ENCODE measurements at places on chromosomes 11 and 22.

DNA sequence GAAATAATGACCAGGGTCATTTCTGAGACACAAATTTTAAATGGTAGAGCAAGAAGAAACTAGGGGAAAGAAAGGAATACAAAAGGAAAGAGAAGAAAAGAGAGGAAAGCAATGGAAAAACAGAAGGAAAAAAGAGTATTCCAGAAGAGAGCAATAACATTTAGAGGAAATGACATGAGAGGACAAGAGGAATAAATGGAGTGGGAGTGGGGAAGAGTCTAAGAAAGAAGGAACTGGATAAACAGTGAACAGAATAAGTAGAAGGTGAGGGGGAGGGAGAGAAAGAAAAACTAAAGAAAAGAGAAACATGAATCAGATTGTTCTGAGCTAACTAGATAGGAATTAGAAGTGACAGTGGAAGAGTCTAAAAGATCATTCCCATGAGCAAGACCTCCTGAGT is 28.4 kb downstream of the PRDM10 start:
- DNase-seq = no peak

GRCh38 chr11:59523541-59523940 is 12.2 kb downstream of the OR4D9 start:
- DNase-seq = no peak

GRCh38 chr22:46115755-46116490 is 34.4 kb upstream of the PPARA start:
- no peak for DNase-seq

DNA sequence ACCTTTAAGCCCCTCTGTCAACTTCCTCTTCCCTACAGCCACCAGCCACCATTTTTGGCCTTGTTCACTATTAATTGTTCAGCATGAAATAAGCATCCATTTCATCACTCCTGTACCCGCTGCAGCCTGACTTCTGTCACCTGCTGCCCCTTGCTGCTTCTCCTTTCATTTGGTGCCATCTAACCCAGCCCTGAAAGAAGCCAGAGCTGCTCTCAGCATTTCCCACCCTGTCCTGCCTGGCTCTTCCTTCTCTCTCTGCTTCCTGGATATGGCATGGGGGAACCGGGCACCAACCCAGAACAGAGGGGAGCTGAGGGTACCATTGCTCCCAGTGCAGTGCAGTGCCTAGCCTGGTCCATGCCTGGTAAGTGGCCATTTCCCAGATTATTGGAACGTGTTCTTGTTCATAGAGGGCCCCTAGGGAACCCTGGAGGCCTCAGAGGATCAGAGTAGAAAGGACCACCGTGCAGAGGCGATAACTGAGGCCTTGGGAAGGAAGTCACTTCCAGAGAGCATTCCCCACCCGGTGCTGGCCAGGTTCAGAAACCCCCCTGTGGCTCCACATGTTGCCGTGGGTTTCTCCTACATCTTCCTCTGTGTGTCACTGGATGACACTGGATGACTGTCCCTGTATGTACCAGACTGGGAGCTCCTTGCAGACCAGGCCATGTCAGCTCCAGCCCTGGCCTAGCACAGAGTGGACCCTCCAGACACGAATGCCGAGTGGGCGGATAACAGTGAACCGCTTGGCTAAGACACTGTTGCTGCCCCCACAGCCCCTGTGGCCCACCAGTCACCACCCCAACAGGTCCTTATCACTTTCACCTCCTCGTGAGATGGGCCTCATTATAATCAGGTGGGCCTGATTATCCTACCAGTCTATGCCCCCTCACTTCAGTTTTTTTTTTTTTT is 4.7 kb downstream of the YDJC start:
- no peak for DNase-seq

GRCh38 chr11:19853920-19854319 is 141.3 kb downstream of the NAV2 start:
- no peak for DNase-seq

DNA sequence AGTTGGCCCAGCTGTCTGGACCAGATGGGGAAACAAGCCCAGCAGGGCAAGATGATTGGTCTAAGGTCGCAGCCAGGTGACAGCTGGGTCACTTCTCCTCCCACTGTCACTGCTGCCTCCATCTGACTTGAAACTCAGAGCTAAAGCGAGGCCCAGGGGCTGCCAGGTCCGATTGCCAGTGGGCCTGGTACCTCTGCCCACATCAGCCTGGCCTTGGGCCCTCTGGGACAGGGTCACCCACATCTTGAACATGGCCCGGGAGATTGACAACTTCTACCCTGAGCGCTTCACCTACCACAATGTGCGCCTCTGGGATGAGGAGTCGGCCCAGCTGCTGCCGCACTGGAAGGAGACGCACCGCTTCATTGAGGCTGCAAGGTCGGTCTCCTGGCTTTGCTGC is 5.8 kb downstream of the SSH3 start:
- DNase-seq = no peak

GRCh38 chr11:70092959-70093715 is 15.0 kb downstream of the ANO1 start:
- no peak for DNase-seq

DNA sequence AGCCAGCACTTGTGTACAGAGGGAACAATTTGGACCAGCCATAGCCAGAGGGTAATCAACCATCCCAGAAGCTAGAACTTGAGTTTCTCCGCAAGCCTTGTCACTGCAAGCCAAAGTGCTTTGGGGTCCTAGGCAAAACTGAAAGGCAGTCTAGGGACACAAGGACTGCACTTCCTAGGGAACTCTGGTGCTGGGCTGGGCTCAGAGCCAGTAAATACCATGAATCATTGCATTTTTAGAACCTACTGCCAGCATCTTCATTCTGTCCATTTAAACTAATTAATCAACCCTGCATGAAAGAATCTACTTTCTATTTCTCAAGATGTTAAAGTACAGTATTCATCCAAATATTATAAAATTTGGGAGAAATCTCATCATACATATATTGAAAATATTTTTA is 20.0 kb downstream of the PATE3 start:
- DNase-seq = no peak

DNA sequence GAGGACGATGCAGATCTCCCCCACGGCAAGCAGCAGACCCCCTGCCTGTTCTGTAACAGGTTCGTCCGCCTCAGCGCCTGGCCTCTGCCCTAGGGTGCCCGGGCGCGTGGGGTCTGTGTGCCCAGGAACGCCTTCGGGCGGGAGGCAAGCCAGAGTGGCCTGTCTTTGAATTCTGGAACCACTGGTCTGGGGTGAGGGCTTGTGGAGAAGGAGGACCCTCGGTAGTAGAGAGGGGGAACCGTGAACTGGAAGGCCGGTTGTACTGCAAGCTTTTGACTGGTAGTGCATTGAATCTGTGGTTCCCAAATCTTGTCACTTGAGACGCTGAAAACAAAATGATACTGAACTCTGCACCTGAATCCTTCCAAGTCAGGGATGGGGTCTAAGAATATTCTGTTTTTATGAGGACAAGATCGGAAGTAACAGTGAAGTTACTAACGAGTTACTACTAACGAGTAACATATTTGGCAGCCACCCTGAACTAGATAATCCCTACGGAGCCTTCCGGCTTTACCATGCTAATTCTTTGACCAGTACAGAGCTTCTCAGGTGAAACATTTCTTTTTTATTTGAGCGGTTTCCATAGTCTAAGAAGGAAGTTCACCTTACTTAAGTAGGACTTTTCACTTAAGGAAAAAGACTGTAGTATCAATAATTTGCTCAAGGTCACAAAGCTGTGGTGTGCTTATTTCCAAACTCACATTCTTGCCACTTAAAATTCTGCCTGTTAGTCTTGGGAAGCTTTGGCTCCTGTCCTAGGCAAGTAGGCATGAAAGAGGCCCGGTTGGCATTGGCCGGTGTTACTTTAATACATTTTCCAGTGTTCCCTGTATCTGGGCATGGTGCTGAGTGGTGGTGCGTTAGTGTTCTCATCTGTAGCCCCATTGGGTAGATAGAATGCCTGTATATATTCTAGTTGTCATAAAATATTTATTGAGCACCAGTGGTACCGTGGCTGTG is 860 bp downstream of the PRMT3 start:
- DNase-seq = no peak

Data from stimulated activated CD4-positive, alpha-beta T cell treated with anti-CD3 and anti-CD28 coated beads, Interleukin-15, amount 100 ng/mL, for 1 hour (primary cell).